Prostate gland (tissue), 2 donors: ENCODE measurements at places on chromosomes 16 and 17.

DNA sequence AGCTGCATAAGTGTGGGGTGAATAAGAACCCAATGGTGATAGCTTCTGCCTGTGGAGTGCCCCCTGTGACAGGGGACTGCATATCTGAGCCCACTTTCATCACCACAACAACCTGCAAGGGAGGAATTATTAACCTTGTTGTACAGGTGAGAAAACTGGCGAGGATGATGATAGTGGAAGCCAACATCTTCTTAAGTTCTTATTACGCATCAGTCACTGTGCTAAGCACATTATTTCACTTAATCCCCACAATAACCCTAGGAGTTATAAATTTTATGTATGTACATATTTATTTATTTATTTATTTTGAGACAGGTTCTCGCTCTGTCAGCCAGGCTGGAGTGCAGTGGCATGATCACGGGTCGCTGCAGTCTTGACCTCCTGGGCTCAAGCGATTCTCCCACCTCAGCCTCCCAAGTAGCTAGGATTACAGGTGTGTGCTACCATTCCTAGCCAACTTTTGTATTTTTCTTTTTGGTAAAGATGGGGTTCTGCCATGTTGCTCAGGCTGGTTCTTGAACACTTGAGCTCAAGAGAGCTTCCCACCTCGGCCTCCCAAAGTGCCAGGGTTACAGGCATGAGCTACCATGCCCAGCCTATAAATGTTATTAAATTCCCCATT lies 7.6 kb downstream of the PDILT start:
- H3K27me3 ChIP-seq: no peaks in the 10 kb centered on the region
- DNase-seq: no peak
- H3K4me1 ChIP-seq: no peaks in the 10 kb centered on the region
- H3K27ac ChIP-seq: no peak overlapping the region

DNA sequence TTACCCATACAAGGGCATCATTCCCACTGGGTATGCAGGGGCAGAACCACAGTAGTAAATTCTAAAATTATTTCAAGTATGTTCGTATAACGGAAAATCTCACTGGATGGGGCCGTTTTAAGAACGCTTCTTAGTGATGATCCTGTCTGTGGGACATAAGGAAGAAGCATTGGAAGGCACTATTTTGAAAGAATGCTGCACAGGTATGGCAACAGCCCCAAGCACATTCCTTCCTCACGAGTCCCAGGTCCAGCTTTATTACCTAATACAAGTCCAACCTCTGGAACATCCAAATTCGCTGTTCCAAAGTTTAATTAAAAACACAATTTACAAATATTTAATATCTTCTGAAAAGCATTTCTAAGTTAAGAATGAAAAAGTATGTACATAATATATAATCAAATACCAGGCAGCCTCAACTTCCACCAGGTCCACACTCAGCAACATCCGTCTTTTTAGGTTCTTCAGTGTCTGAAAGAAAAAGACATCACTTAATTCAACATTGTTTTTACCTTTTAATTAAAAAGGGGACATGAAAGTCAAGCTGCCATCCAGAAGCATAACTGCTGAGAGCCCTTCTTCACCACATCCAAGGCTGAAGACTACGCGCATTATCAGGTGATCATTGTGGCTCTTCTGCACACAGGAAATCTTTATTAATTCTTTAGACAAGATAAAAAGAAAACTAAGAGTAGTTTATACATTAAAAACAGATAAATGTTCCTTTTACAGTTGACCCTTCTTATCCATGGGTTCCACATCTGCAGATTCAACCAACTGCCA lies 49.8 kb downstream of the BRD7 start:
- H3K27me3 ChIP-seq: no peaks in the 10 kb centered on the region
- peaks cover 8% of the 10 kb centered on the region for H3K36me3 ChIP-seq
- DNase-seq: no peak
- H3K4me3 ChIP-seq: no peak overlapping the region
- H3K27ac ChIP-seq: no peak overlapping the region

DNA sequence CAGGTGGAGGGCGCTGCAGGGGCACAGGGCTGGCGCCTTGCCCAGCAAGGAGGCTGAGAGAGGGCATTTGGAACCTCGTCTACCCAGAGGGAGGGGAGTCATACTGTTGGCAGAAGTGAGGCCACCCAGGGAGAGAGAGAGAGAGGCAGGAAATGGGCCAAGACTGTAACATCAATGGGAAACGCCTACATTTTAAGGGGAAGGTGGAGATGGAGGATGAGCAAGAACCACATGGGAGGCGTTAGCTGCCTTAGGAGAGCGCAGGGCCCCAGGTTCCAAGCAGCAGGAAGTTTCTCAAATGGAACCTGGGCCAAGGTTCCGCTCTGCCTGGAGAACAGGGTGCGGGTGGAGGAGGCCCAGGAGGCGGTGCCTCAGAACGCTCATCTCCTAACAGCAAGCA lies 2.7 kb upstream of the WFDC1 start:
- no peaks in the 10 kb centered on the region for H3K36me3 ChIP-seq
- no peaks in the 10 kb centered on the region for H3K27me3 ChIP-seq

GRCh38 chr16:87032554-87032953 lies 284.6 kb downstream of the C16orf95 start:
- no peaks in the 10 kb centered on the region for H3K4me1 ChIP-seq
- H3K36me3 ChIP-seq: no peaks in the 10 kb centered on the region
- H3K27me3 ChIP-seq: no peaks in the 10 kb centered on the region
- H3K4me3 ChIP-seq: no peak overlapping the region
- no peak for DNase-seq
- H3K27ac ChIP-seq: no peak overlapping the region
